H1 (cell line): ENCODE measurements at places on chromosomes 6 and 20. TPM values are rescaled to one million over a fixed set of nuclear protein-coding genes. Genes with fewer than 3 reads are reported as not detected.
A peak's percentile ranks its signal among the peaks of the same experiment; 100 is the strongest.

- DNase-seq, result no peak
Measured at GRCh38 chr6:18350712-18351111, 36.4 kb upstream of the RNF144B start.

DNA sequence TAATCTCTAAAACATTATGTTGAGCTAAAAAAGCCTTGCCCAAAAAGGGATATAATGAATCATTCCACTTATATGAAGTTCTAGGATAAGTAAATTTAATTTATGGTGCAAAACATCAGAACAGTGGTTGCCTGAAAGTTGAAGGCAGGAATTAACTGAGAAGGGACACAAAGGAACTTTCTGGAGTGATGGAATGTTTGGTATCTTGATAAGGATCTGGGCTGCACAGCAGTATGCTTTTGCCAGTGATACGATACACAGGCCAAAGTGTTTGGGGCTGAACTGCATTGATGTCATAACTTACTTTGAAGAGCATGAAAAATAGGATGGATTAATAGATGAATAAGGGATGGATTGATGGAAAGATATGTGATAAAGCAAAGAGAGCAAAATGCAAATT, 146.1 kb upstream of the LRFN2 start:
- no peak for DNase-seq

- no peak for DNase-seq
Measured at GRCh38 chr6:112331306-112331705, 15.8 kb upstream of the RFPL4B start.

DNA sequence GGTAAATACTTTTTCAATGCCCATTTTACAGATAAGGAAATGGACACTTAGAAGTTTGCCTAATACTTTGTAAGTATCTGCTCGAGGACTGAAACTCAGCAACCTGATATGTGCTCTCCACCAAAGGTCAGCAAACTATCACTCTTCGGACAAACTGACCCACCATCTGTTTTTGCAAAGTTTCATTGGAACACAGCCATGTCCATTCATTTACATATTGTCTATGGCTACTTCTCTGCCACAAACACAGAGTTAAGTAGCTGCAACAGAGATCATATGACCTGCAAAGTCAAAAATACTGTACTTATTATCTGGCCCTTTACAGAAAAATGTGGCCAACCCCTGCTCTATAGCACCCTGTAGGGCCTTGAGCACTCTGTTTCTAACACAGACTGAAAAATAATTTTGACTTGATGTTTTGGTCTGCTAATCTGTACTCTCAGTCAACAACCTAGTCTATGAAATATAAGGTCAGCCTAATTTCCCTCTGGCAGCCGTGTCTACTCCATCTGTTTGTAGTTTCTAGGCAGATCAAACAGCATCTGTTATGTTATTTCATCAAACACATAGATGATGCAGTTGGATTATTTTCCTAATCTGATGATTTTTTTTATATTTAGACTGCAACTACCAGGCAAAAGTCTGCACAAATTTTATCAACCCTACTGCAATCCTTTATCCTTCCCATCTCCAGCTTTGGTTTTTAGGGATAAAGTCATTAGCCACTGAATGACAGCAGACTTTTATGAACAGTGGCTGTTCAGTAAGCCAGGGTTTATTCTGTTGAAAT, 41.4 kb upstream of the BEND6 start:
- no peak for DNase-seq

DNA sequence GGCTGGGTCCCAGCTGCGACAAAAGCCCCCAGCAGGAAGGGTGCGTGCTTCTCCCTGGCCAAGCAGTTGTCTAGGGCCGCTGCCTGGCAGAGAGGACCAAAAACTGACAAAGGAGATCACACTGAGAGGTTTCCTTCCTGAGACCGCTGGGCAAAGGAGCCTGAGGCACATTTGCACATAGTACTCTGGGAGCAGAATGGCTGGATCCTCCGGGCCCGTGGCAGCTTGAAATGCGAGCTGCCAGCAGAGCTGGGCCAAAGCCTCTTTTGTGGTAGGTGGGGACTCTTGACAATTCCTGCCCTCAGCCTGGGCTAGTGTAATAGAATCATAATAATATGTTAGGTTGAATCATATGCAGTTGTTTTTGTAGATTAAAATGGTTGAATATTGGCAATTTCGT, 33.1 kb upstream of the RNF8 start:
- no peak for DNase-seq

DNA sequence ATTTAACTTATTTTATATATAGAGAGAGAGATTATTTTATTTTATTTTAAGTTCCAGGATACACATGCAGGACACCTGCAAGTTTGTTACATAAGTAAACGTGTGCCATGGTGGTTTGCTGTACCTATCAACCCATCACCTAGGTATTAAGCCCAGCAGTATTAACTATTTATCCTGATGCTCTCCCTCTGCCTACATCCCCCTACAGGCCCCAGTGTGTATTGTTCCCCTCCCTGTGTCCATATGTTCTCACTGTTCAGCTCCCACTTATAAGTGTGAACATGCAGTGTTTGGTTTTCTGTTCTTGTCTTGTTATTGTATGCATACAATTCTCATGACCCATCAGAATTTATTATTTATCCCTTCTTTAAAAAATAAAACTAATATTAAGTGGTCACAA, 34.6 kb downstream of the FKBP1C start:
- DNase-seq, result no peak

- DNase-seq, result peak; percentile 69
Measured at GRCh38 chr6:6315660-6316059, 4.8 kb downstream of the F13A1 start.

HDAC2 gene
- total RNA-seq, result 374 and 383 TPM in 2 replicates
